A549 treated with dexamethasone at 1 μM for 4 hours (cell line): ENCODE measurements at places on chromosomes 16 and 17. TPM values are rescaled to one million over a fixed set of nuclear protein-coding genes. Genes with fewer than 3 reads are reported as not detected.

MT2A gene
- 1,981 to 2,932 TPM (median 2,492 TPM) in 5 replicates for total RNA-seq

PRPSAP2 gene
- 35.7 to 39.5 TPM (median 37.7 TPM) in 5 replicates for total RNA-seq

RPS15A gene
- total RNA-seq = 2,132 to 2,533 TPM (median 2,241 TPM) in 5 replicates

CNTNAP1 gene
- 3.8 to 6.0 TPM (median 5.8 TPM) in 5 replicates for total RNA-seq

TMEM204 gene
- 0.07 to 0.17 TPM (median 0.11 TPM) in 5 replicates for total RNA-seq

TOB1 gene
- total RNA-seq = 90.3 to 105 TPM (median 96.1 TPM) in 5 replicates

CIITA gene
- 0.03 to 0.09 TPM (median 0.06 TPM) in 5 replicates for total RNA-seq

HBA2 gene
- 0.25 to 1.0 TPM (median 0.36 TPM) in 5 replicates for total RNA-seq

SMARCE1 gene
- 103 to 120 TPM (median 112 TPM) in 5 replicates for total RNA-seq

FAM20A gene
- 0.07 to 0.13 TPM in 2 of 5 replicates, not detected in the others for total RNA-seq

AURKB gene
- total RNA-seq = 134 to 149 TPM (median 142 TPM) in 5 replicates

TEKT5 gene
- 0.15 to 0.17 TPM (median 0.16 TPM) in 3 of 5 replicates, not detected in the others for total RNA-seq

COTL1 gene
- 402 to 587 TPM (median 520 TPM) in 5 replicates for total RNA-seq

GPR142 gene
- total RNA-seq = not detected in 5 replicates

CCDC43 gene
- 31.1 to 35.8 TPM (median 33.1 TPM) in 5 replicates for total RNA-seq

RRAD gene
- 64.4 to 86.4 TPM (median 77.1 TPM) in 5 replicates for total RNA-seq

STAC2 gene
- 4.0 to 7.1 TPM (median 6.9 TPM) in 5 replicates for total RNA-seq

ASPA gene
- total RNA-seq = not detected in 5 replicates

MAP3K3 gene
- total RNA-seq = 13.5 to 20.5 TPM (median 18.4 TPM) in 5 replicates

TUBB3 gene
- 176 to 259 TPM (median 242 TPM) in 5 replicates for total RNA-seq

PALB2 gene
- 11.0 to 14.6 TPM (median 12.9 TPM) in 5 replicates for total RNA-seq

CALB2 gene
- total RNA-seq = 3.8 to 6.3 TPM (median 5.3 TPM) in 5 replicates

TTYH2 gene
- total RNA-seq = 1.6 to 2.1 TPM (median 1.7 TPM) in 5 replicates

C17orf75 gene
- total RNA-seq = 24.2 to 32.6 TPM (median 26.4 TPM) in 5 replicates

PSMB10 gene
- total RNA-seq = 37.3 to 47.5 TPM (median 39.7 TPM) in 5 replicates

CDH8 gene
- 0.24 to 0.74 TPM (median 0.40 TPM) in 5 replicates for total RNA-seq

CFAP52 gene
- total RNA-seq = 0.10 to 0.13 TPM in 2 of 5 replicates, not detected in the others

DPEP3 gene
- not detected in 5 replicates for total RNA-seq

NOD2 gene
- not detected in 5 replicates for total RNA-seq

TMC7 gene
- 4.9 to 7.2 TPM (median 6.2 TPM) in 5 replicates for total RNA-seq

CHST6 gene
- total RNA-seq = 0.14 to 0.33 TPM (median 0.22 TPM) in 5 replicates

TEKT1 gene
- 0.05 to 0.18 TPM (median 0.07 TPM) in 5 replicates for total RNA-seq

NHLRC4 gene
- total RNA-seq = 0.14 to 0.26 TPM (median 0.21 TPM) in 5 replicates

TSR1 gene
- 57.5 to 66.2 TPM (median 60.9 TPM) in 5 replicates for total RNA-seq

LCAT gene
- 5.3 to 11.1 TPM (median 11.0 TPM) in 5 replicates for total RNA-seq

CLEC3A gene
- total RNA-seq = not detected in 5 replicates

SLC16A6 gene
- 0.27 to 0.49 TPM (median 0.44 TPM) in 5 replicates for total RNA-seq

CPHXL2 gene
- not detected in 5 replicates for total RNA-seq

OSGIN1 gene
- total RNA-seq = 12.8 to 26.3 TPM (median 15.3 TPM) in 5 replicates

NPIPA5 gene
- total RNA-seq = 3.8 to 5.0 TPM (median 4.6 TPM) in 4 of 5 replicates, not detected in the other

LRRC36 gene
- total RNA-seq = 0.11 to 0.14 TPM in 2 of 5 replicates, not detected in the others

CSH1 gene
- total RNA-seq = not detected in 5 replicates

CD300A gene
- total RNA-seq = 0.05 TPM in 1 of 5 replicates, not detected in the others

TLCD2 gene
- 1.5 to 2.8 TPM (median 2.2 TPM) in 5 replicates for total RNA-seq

FOXF1 gene
- 0.02 to 0.03 TPM in 2 of 5 replicates, not detected in the others for total RNA-seq

MAPT gene
- 1.3 to 2.4 TPM (median 2.1 TPM) in 5 replicates for total RNA-seq

PERCC1 gene
- not detected in 5 replicates for total RNA-seq

CMTM4 gene
- total RNA-seq = 23.2 to 39.8 TPM (median 36.7 TPM) in 5 replicates

FNDC8 gene
- 0.06 to 0.09 TPM (median 0.07 TPM) in 3 of 5 replicates, not detected in the others for total RNA-seq

CHRNE gene
- 0.05 to 0.25 TPM (median 0.06 TPM) in 3 of 5 replicates, not detected in the others for total RNA-seq

GNAO1 gene
- 0.52 to 0.91 TPM (median 0.84 TPM) in 5 replicates for total RNA-seq

RETREG3 gene
- total RNA-seq = 24.9 to 32.1 TPM (median 30.6 TPM) in 5 replicates

FSCN2 gene
- 0.77 to 1.7 TPM (median 1.1 TPM) in 5 replicates for total RNA-seq

RNF43 gene
- total RNA-seq = 0.20 to 0.86 TPM (median 0.40 TPM) in 5 replicates
